Memory B cell (primary cell): ENCODE measurements at places on chromosomes 7 and 10.

DNA sequence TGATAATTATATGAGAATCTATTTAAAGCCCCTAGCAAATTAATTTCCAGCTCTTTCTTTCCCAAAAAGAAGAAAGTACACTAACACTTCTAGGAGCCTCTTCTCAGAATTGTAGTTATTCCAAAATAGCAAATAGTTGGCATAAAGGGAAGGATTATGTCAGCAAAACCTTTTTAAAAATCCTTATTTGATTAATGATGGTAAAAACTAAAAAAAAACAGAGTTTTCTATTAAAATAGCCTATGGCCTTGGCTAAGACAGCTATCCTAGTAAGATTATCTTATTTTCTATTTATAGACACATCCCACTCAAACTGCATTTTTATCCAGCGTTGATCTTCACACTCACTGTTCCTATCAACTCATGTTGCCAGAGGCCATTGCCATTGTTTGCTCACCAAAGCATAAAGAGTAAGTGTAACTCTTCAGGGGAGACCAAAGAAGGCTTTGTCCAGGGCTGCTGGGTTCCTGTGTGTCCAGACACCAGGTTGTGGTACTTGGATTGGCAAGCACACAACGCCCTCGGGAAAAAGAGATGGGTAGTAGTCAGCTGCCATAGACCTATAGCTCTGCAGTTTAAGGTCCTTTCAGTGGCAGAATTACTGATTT lies 31.5 kb downstream of the ACTA2 start:
- DNase-seq = no peak

DNA sequence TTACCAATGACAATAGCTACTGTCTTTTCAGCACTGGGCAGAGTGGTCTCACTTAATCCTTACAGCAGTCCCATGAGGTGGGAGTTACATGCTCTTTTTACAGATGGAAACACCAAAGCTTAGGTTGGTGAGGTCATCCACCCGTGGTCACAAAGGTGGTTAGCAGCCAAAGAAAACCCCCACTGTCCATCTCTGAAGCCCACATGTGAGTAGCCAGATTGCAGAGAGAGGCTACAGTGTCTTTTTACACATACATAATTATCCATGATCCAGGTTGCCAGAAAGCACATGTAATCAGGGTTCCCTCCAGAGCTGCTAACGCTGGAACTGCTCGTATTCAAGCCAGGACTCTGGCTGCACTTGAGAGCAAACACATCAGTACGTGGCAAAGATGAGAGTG lies 24.6 kb upstream of the ANKRD2 start:
- no peak for DNase-seq

DNA sequence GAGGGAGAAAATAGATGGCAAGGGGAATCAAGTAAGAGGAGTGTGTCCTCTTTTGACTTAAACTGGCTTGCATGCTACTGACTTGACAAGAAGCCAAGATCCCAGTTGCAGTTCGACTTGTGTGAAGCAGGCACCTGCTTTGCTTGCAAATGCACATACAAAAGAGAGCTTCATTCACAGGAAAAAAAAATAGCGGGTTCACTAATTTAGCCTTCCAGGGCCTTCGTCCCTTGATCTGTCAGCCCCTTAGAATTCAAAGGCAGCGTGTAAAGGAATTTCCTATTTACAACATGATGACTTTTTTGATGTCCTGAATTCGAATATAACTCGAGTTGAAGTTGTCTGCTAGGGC lies 192.1 kb downstream of the CELF2 start:
- DNase-seq = no peak

- DNase-seq = no peak
Measured at GRCh38 chr10:60123172-60123571, 216.8 kb upstream of the CCDC6 start.

- DNase-seq = no peak
Measured at GRCh38 chr10:1543596-1543995, 193.7 kb downstream of the ADARB2 start.

DNA sequence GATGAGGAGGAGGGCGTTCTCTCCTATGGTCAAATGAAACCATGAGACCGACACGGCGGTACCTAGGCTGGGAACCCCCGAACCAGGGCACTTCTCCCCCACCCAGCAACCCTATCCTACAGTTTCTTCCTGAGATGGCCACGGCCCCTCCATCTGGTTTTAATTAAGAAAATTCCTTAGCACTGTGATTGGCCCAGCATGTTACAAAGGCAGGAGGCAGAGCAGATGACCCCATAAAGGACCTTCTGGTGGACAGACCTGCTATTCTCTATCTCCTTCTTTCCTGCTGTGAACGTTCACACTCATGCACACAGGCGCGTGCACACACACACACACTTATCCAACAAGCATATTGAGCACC lies 129.4 kb downstream of the RGS10 start:
- DNase-seq = no peak

GRCh38 chr7:157485361-157485831 lies 148.6 kb downstream of the DNAJB6 start:
- no peak for DNase-seq

DNA sequence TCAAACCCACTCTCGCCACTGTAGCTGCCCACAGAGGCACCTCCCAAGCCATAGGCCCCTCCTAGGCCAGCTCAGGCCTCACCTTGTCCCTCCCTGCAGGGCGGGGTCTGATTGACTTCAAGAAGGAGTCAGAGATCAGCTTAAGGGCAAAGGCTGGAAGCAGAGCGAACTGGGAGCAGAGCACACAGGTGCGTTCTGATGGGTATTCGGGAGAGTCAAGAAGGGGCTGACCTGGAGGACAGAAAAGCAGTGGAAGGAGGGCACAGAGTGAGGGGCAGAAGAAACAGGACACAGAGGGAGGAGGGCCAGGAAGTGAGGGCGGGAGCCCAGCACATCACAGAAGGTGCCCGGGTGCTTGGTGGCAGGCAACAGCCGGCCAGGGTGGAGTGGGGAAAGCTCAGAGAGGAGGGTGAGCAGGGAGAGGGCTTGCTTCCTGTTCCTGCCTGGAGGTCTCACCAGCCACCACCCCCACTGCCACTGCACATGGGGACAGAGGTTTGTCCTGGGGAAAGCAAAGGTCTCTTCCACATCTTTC lies at the start of gene AOC1:
TSS of gene AOC1 (plus strand) at position 147 of the 535 bp plus-strand sequence. CDS start 3,954 bp downstream, outside the sequence.
- no peak for DNase-seq
